NCI-H187 (cell line): ENCODE measurements at places on chromosomes 12 and 14.

GRCh38 chr12:53803703-53804102 is 51.9 kb upstream of the CISTR start:
- DNase-seq, result no peak

- DNase-seq, result no peak
Observed at GRCh38 chr14:76314521-76315034, 61.4 kb upstream of the ESRRB start.

DNA sequence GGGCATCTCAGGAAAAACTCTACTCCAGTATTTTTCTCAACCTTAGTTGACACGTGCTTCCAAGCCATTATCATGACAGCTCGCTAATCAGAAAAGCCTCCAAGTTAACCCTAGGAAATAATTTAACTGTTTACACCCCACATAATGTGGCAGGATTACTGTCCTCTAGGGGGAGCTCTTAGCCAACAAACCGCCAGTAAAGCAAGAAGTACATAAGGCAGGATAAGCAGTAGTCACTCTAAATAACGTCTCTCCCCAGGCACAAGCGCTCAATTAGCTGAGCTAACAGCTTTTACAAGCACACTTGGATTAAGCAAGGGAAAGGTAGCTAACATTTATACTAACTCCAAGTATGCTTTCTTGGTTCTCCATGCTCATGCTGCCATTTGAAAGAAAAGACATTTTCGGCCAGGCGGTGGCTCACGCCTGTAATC is 22.8 kb downstream of the APOBEC1 start:
- no peak for DNase-seq

DNA sequence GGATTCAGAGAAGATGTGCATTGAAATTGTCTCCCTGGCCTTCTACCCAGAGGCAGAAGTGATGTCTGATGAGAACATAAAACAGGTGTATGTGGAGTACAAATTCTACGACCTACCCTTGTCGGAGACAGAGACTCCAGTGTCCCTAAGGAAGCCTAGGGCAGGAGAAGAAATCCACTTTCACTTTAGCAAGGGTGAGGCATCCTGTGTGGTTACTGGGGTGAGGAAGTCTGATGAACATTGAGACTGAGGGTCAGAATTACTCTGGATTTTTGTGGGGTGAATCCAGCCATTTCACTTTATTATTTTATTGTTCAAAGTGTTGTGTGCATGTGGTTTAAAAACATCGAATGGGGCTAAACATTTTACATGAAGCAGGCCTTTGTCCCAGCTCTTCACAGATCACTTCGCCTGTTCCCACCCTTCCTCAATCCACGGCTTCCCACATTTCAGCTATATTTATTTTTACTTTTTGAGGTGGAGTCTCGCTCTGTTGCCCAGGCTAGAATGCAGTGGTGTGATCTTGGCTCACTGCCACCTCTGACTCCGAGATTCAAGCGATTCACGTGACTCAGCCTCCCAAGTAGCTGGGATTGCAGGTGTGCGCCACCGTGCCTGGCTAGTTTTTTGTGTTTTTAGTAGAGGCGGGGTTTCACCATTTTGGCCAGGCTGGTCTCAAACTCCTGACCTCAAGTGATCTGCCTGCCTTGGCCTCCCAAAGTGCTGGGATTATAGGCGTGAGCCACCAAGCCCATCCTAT is 40.6 kb downstream of the SUPT16H start:
- no peak for DNase-seq

GRCh38 chr12:127726671-127727315 is 540.2 kb upstream of the TMEM132C start:
- no peak for DNase-seq

DNA sequence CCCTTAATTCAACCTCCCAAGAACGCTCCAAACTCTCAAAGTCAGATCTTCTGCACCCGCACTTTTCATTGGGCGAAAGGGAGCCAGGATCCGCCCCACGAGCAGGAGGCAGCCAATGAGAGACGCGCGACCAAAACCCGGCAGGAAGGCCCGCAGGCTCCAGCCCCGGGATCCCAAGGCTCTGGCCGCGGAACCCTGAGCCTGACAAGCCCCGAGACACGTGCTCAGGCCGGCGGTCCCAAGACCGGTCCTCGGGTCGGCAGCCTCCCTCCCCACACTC is 438 bp downstream of the DDX54 start:
- peak; percentile 63 for DNase-seq

DNA sequence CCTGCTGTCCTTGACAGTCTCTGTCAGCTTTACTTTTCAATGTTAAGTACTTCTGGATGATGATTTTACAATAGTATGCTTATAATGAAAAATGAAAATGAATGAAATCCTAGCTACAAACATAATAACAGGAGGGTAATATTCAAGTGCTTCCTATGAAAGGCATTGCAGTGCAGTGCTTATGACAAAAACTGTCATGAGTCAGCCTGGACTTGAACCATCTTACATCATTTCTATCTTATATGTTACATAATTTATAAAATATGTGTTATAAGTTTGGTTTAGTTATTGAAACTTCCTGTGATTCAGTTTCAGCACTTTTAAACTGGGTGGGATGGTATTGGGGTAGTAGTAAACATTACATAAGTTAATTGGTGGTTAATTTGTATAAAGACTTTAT is 451.7 kb downstream of the TMEM117 start:
- no peak for DNase-seq

DNA sequence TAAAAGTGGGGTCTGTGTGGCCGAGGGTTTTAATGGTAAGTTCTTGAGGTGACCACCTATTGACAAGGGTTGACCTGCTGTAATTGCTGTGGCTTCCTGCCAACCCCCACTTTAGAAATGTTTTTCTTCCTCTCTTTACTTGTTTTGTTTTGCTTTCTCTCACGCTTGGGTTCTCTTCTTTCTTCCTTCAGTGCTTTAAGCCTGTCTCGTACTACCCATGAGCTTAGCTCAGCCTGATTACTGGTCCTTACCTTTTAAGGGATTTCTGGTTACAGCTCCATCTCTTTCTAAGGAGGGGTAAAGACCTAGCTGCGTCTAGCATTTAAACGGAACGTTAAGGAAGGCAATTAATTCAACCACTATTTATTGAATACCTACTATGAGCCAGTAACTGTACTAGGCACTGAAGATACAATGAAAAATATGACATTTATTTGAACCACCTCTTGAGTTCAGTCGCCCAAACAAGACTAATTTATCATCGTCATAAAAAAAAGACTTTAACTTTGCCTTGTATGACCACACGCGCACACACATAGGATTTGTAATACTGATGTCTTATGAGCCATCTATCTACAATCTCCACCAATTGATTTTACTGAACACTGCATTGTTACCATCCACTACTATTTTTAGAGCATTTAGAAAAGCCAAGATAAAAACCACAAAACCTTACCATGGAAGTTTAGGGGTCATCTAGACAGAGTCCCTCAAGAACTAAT is 888 bp upstream of the PPP1R12A start:
- no peak for DNase-seq

DNA sequence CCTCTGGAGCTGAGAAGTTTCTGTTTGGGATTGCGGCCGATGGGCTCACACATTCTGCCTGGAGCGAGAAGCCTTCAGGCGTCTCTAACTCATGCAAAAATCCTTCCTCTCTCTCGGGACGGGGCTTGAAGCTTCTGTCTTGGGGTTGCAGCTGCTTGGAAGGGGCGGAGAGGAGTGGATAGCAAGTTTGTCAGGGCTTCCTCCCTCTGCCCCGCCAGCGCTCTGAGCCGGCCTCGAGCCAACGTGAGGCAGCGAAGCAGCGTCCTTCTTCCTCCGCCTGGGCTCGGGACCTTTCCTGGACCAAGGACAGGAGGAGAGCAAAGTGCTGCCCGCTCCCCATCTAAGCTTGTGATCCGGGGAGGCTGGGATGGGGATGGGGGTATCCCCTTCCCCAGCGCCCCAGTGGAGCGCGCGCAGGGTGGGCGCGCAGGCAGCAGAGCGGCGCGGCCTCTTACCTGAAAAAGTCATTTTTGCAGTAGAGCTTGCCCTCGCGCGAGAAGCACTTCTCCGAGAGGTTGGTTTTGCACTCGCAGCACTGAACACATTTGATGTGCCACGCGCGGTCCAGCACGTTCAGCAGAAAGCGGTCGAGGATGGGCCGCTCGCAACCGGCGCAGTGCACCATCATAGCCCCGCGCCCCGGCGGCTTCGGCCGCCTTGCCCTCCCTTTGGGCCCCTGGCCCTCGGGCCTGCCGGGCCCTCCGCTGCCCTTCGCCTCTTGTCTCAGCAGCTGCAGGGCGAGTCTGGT is 626 bp downstream of the LHX5 start:
- no peak for DNase-seq

GRCh38 chr12:13124656-13125505 is 21.4 kb upstream of the GSG1 start:
- DNase-seq, result no peak

- no peak for DNase-seq
Observed at GRCh38 chr12:74836567-74836966, 298.9 kb downstream of the ATXN7L3B start.

- DNase-seq, result no peak
Observed at GRCh38 chr12:71771069-71771468, 16.4 kb downstream of the RAB21 start.

DNA sequence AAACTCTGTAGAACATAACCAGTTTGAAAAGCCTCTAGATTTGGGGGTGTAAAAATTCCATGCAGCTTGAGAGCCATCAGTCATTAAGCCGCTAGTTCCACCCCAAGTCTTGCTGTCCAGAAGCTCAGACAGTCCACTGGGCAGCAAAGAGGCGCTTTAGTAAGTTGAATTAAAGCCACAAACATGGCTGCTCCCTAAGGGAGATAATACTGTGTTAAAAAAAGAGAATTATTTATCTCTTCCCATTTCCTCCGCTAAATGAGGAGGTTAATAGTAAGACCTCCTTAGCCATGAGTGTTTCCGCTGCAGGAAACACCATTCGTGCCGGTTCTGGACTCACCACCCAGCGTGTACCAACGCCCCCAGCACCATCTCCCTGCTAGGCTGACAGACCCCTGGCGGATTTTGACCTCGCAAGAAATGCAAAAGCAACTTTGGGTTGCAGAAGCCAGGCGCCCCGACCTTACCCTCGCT is 536 bp downstream of the TM7SF3 start:
- peak; percentile 42 for DNase-seq

DNA sequence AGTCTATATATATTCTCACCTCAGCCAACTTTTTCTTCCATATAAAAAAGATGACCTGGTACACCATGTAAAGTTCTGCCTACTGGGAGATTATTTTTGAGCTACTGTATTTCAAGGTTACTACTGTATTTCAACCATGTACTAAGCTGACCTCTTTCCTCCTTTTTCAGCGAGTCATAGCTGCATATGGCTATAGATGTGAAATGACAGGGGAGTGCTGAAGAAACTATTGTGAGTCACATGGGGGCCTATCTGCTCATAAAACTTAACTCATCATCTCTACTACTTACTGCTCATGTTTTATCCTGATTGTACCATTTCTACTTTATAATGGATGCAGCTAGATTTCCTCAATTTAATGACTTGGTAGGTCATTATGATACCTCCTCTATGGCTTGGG is 571.4 kb upstream of the ATP2B1 start:
- DNase-seq, result no peak

- peak; percentile 79 for DNase-seq
Observed at GRCh38 chr12:62934799-62935674, at the start of gene PPM1H. TSS of gene PPM1H (minus strand) at chr12:62935150. CDS start at chr12:62934736, 414 bp downstream.

DNA sequence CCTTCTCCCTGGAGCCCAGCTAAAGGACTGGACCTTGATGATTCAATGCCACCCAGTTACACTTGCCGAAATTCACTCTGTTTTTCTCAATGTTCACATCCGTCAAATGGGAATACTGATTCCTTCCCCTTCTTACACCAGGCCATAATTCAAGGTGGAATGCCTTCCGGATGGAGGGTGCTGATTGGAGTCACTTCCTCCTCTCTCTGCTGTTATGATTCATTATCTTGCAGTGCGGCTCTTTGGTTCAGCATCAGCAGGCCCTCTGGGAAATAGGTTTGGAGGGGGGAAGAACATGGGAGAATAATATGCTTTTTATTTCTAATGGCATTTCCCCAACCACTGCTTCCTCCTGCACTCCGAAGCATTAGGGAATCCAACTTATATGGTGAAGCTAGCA is 390.6 kb upstream of the TBX3 start:
- DNase-seq, result no peak

- no peak for DNase-seq
Observed at GRCh38 chr12:52010692-52011601, 4.2 kb downstream of the TAMALIN start.

- no peak for DNase-seq
Observed at GRCh38 chr12:107169200-107169599, 75.9 kb upstream of the CRY1 start.

DNA sequence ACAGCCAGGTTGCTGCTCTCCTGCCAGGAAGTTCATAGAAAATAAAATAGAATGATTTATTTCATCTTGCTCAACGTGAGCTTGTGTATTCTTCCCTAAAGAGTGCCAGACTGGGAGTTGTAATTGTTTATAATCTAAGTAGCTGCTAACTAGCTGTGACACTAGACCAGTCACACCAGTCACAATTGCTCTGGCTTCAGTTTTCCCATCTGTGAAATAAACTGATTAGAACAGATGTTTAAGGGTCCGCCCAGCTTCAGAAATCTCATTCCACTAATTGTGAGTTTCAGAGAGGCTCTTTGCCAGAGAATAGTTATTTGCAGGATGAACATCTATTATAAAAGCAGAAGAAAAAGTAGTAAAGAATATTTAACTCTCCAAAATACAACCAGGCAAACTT is 55.6 kb upstream of the ZDHHC17 start:
- DNase-seq, result no peak

DNA sequence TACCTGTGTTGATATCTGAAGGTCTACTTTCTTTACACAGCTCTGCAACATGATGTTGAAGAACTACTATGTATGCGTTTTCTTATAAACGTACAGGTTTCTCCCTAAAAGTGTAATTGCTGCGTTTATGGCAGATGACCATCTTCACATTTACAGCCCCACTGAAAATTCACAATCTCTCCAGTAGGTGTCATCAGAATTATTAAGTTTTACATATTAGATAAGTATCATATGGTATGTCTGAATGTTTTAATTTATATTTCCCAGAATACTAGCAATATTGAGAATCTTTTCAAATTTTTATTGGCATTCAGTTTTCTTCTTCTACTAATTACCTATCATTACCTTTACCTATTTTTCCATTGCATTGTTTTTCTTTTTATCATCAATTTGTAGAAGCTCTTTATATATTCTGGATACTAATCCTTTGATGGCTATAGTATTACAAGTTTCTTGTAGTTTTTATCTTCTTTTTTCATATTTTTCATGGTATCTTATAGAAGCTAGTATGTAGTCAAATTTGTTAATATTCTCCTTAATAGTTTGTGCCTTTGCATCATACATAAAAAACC is 123.5 kb downstream of the CAPZA3 start:
- no peak for DNase-seq

DNA sequence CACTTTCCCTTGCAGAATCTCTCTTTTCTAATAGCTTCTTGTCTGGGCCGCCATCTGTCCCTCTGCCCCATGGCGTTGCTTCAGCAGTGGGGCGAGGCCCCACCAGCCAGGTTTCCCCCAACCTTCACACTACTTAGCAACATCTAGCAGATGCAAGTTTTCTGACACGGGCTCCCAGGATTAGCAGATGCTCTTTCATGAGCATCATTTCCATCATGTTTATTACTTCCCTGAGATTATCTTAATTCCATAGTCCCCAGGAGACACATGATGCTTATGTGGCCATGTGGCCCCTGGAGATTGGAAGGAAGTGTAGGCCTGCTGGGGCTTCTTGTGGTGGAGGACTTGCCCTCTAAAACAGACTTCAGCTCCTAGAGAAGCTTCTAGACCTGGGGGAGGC is 102.0 kb upstream of the MYL2 start:
- DNase-seq, result no peak
